ENCODE measurements at places on chromosomes 6 and 20. TPM values are rescaled to one million over a fixed set of nuclear protein-coding genes. Genes with fewer than 3 reads are reported as not detected.

DNA sequence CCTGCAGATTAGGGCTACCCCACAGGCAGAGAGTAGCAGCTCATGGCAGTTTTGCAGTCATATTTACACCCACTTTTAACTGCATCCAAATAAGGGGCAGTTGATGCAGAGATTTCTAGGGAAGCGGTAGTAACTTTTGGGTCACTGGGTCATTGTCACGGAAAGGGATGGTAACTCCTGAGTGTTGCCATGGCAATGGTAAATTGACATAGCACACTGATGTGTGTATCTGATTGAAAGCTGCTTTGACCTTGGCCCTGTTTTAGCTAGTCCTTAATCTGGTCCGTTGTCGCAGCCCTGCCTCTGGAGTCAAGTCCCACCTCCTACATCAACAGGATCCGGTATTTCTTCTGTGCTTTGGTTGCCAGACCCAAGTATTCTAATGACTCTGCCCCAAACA, 199.1 kb upstream of the TCF21 start:
- DNase-seq, result no peak

Gene BEND6
- total RNA-seq, result 18.9 TPM

DNA sequence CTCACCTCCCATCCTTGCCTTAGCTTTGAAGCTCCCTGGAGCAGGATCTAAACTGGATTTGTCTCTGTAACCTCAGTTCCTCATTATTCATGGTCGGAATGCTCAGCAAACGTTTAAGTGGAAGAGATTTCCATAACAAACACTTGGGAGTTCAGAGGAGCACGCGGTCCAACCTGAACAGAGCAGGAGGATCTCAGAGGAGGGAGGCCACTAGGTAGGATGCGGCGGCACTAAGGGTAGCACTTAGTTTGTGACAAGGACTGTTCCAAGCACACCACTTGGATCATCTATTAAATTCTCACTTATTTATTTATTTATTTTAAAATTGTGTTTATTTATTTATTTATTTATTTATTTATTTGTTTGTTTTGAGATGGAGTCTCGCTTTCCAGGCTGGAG, 13.3 kb upstream of the CCN5 start:
- no peak for DNase-seq

GRCh38 chr20:8265588-8265987, 133.5 kb downstream of the PLCB1 start:
- DNase-seq, result no peak

Gene CRISP3
- total RNA-seq, result not detected

GRCh38 chr20:40339661-40340449, 349.2 kb downstream of the MAFB start:
- no peak for DNase-seq

Gene HNF4A
- total RNA-seq, result not detected

DNA sequence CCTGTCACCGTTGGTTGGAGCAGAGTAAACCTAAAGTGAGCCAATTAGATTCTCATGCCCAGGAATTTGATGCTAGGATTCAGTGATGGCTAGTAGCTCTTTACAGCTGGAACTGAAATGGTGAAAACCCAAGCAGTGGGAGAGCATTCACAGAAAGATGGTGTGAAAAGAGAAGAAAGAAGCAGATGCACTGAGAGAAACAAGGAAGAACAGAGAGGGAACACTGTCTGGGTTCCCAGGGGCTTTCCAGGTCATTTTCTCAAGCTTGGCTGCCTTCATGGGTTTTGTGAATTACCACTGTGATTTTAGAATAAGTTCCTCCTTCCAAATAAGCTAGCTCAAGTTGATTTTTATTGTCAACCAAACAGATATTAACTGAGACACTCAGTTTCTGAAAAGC, 104.1 kb upstream of the AKIRIN2 start:
- no peak for DNase-seq

DNA sequence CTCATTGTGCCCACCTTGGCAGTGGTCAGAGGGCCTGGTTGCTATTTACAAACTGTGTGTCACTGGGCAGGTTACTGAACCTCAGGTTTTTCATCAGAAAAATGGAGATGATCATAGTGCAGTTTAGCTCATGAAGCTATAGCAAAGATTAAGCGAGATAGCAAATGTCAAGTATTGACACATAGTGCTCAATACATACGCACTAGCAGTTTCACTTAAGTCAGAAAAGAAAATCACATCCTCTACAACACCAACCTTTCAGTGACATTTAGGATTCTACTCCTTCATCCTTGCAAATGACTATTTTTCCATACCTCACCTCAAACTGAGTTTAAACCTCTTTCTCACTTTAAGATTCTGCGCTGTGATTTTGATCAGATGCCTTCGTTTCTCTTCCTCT, 16.2 kb downstream of the GPR63 start:
- no peak for DNase-seq

- DNase-seq, result no peak
Measured at GRCh38 chr6:140059947-140060346, 685.5 kb upstream of the CITED2 start.

All from H4 (cell line).